NCI-H69 (cell line): ENCODE measurements at places on chromosomes 6 and 20.

DNA sequence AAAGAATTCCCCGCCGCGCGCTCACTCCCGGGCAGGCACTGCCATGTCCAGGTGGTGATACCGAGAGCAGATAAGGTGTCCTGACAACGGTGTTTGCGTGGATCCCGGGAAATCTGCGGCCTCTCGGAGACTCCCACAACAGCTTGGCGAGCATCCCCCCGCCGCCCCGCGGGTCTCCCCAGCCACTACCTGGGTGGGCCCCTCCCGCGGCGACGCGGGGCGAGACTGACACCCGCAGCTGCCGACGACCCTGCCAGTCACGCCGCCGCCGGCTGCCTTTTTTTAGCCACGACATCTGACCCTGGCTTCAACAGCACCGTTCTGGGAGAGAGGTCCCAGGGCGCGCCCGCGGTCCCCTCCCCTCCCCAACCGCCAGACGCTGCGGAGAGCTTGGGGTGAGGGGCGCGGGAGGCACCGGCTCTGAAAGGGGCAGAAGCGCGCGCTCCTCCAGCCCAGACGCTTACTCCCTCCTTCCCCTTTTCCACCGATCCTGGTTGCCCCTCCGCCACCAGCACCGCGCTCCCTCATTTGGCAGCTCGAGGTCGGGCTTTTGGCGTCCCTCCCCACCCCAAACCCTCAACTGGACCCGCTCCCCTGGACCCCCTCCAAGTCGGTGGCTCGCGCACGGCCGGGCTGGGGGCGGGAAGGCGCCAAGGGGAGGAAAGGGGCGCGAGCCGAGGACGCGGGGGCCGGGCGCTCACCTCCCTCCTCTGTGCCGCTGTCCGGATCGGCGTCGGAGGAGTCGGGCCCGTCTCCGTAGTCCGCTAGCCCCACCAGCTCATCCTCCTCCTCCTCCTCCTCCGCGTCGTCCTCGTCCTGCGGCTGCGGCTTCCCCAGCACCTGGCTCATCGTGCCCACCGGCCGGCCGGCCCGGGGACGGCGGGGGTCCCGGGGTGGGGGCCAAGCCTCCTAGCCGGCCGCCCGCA lies 665 bp downstream of the RRAGD start:
- peak; percentile 80 for DNase-seq

DNA sequence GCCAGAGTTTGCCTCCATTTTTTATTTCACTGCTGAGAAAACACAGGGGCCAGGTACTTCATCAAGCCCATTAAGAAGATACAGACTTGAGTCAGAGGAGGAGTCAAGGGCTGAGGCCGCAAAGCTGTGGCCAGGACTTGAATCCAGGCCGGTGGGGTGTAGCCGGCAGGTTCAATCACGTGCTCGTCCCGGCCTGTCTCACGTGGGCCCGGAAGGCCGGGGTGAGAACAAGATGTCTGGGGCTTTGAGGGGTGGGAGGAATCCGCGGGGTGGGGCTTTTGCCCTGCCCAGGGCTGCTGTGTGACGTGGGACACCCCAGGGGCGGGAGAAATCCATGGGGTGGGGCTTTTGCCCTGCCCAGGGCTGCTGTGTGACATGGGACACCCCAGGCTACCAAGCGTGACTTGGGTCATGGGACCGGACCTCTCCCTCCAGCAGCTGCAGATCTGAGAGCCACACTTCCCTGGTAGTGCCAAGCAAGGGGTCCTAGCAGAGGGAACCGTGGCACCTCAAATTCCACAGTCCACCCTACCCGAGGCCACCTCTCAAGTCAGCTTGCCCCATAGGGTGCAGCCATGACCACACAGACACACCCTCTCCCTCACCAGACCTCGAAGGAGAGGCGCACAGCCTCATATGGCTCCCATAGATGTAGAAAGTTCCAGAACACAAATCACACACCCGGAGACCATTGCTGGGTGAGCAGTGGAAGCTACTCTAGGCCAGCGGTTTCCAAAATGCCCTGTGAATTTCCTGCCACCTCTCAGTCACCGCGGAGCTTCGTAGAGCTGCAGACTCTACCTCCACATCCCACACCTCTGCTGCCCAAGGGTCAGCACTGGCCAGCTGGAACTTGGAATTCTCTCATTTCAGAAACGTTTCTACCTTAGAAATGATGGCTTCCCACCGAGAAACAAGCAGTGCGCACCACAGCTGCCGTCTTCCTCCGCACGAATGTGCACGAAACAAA lies 156.1 kb downstream of the DLL1 start:
- no peak for DNase-seq

DNA sequence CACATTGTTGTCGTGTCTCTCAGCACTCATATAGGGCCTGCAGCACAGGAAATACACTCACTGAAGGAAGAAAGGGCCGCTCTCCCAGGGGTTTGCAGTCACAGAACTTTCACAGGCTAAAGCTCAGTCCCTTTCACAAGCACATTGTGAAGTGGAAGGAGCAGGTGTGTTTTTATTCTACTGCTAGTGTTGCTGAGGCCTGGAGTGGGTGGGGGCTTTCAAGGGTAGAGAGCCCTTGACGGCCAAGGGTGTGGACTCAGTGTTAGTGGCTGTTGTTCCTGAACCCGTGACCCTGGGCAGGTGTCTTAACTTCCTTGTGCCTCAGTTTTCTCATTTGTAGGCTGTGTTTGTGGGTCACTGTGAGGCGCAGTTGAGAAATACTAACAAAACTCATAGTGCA lies 66.2 kb upstream of the SLC22A1 start:
- no peak for DNase-seq

- no peak for DNase-seq
Measured at GRCh38 chr20:62176866-62177265, 6.0 kb upstream of the MTG2 start.

GRCh38 chr6:53611342-53611741 lies 54.2 kb downstream of the KLHL31 start:
- DNase-seq, result peak; percentile 30

DNA sequence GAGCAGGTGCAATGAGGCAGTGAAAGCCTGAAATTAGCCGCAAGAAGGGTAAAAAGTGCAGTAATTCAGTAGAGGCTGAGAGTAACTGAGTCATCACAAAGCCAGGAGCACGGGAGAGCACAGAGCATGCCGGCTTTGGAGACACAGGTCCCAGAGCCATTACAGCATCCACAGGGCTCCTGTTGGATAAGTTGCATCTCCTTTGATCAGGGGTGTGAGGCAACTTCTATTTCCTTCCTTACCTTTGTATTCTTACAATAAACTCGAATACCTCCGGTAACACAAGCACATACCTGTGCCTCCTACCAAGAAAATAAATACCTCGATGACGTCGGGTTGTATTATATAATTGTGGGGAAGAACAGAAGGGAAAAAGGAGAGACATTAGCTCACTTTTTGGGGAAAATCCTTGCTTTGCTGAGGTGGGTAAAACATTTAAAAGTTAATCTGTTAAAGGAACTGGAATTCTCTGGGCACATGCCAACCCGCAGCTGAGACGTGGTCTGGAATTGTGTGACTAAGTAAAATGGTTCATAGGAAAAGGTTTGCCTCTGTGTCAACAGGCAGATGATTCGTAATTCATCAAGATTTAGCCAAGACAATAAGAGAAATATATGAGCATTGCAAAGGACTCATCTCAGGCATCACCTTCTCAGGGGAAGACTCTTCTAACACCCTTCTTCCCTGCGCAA lies 360.7 kb upstream of the ZFP64 start:
- DNase-seq, result no peak

DNA sequence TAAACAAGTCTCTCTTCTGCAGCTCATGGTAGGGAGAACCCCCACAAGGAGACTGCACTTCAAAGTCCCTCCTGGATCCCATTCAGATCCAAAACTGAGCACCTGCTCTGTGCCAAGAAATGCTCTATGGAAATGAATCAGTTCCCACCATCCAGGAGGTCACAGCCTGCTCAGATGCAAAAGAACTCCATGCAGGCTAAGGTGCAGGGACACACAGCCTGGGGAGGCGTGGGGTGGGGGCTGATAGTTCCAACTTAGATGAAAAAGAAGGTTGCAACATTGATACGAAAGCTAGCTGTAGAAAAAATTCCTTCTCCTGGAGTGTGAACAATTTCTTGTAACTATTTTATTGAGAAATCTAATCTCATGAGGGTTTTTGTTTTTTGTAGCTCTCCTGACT lies 111.0 kb upstream of the TMEM170B start:
- no peak for DNase-seq

DNA sequence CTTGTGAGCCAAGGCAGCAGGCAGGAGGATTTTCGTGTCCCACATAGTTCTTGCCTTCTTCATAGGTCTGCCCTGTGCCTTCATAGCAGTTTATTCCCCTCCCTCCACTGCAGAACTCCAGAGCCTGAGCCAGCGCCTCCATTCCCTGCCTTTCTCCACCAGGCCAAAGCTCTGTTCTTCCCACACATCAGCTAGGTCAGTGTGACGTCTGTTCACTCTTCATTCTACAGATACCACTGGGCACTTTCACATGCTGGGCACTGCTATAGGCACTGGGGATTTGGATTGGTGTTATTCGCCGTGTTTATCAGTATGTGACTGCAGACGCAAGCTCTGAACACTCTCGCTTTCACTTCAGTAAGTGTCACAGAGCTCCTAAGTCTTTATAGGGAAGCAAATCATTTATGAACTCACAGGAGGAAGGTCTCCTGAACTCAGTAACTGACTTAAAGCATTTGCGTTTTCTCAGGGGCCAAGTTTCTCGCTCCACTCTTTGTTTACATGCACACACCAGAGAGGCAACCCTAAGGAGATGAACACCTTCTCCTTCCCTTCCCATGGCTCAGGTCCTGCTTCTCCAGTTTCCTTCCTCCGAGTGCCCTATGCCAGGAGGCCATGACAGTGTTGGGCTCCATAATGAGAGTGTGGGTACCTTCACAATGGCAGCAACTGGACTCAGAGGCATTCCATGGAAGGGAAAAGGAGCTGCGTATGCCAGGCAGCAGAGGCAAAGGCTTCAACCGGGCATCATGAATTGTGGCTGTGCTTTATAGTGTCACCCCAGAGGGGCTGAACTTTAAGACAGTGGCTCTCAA lies 6.3 kb upstream of the APMAP start:
- DNase-seq, result no peak

- no peak for DNase-seq
Measured at GRCh38 chr6:35474131-35474941, 6.1 kb downstream of the RPL10A start.

- no peak for DNase-seq
Measured at GRCh38 chr6:89023591-89024441, 56.7 kb upstream of the PNRC1 start.

DNA sequence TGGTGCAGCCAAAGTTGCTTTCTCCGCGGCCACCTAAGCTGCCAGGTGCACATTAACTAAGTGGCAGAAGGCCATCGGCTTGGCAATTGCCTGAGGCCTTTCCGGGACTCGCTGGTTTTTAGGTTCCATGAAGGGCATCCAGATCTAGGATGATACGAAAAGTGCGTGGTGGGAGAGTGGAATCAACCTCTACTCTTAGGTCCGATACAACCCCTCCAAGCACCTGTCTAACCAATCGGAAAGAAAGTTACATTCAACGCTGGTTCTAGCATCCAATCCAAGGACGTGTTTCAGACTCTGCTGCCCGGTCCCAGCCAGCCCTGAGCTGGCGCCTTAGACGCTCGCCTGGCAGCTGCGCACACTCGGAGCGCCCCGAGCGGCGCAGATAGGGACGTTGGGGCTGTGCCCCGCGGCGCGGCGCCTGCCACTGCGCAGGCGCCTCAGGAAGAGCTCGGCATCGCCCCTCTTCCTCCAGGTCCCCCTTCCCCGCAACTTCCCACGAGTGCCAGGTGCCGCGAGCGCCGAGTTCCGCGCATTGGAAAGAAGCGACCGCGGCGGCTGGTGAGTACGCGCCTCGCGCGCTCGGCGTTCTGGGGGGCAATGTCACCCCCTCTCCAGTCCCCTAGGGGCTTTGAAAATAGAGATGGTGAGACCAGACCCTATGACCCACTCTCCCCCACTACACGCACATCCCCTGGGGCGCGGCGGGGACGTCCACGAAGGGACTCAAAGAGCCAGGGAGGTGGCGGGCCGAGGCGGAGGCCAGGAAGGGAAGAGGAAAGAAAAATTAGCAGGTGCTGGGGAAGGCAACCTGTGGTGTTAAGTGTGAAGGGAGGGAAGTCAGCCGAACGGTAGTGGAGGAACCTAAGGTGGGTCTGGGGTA lies at the start of gene ENPP4:
Gene ENPP4, plus strand, starts transcription at position 361 of the 883 bp plus-strand sequence. CDS start 9,595 bp downstream, outside the sequence.
- peak; percentile 98 for DNase-seq

GRCh38 chr6:144063246-144063743 lies 32.1 kb downstream of the SF3B5 start:
- DNase-seq, result peak; percentile 59

- DNase-seq, result peak; percentile 56
Measured at GRCh38 chr6:123316733-123317323, 319.9 kb downstream of the TRDN start.

DNA sequence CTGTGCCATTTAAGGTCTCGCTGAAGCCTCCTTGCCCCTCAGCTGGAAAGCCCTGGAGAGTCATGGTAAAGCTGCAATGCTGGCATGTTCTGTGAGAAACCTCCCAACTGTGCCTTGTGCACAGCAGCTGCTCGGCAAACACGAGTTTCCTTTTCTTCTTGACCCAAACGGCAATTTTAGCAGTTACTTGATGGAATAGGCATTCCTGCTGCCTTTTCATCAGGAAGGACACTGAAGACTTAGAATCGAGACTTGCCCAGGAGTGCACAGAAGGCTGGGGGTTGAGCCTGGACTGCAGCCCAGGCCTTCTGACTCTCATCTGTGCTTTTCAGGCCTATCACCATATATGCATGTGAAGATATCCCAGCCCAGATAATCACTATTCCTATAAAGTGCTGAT lies 28.7 kb upstream of the CLDN20 start:
- DNase-seq, result no peak
